ENCODE measurements at places on chromosomes 6 and 20.

GRCh38 chr6:116018976-116019375 is 41.7 kb downstream of the FRK start:
- no peak for DNase-seq

- DNase-seq, result no peak
Observed at GRCh38 chr6:36800223-36801076, 38.8 kb downstream of the CPNE5 start.

DNA sequence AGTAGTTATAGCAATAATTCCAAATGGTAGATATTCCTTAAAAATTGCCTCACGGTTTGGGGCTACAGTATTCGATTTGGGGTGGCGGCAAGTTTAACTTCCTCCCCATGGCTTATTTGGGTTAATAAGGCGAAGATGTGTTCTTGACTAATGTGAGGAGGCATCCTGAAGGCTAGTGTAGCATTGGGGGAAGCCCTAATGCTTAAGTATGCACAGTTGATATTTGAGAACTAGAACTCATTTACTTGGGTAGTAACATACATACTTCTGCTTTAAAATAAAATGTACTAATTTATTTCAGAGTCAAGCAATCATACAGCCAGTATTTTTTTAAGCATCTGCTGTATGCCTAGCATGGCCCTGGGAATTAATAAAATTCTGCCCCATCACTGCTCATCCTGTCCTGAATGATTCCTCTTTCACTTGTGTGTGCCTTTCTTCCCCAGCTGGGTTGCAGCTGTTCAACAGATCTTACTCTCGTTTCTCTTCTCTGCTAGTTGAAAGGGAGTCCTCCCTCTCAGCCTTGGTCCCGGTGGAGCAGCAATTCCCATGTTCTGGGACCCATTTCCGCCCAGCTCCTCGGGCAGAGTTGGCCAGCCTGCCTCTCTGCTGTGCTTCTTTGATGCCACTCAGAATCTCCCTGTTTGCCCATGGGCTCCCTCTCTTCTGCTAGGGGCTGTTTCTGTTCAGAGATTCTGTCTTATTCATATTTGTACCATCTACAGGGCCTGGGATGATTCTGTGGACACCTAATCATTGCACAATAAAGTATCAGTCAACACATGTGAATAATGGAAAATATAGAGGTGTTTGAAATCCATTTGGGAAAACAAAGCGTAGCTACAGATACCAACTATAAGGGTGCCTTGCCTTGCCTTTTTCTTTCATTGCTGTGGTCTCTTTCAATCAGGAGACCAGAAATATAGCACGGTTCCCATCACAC is 104.8 kb downstream of the ARID1B start:
- no peak for DNase-seq

DNA sequence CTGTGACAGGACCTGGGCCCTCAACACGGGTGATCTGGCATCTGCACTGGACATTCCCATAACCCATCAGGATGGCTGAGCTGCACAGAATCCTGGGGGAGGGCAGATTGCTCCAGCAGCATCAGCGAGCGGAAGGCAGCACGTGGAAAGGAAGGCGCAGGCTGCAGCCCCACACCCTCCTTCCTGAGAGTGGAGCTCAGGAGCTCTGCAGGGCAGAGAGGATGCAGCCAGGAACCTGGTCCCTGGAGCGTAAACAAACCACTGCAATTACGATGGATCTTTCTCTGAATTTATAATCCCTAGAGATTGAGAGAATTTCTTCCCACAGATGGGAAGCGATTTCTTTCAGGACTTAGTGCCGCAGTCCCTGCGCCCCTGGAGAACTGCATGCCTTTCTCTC is 39.7 kb upstream of the EMILIN3 start:
- no peak for DNase-seq

DNA sequence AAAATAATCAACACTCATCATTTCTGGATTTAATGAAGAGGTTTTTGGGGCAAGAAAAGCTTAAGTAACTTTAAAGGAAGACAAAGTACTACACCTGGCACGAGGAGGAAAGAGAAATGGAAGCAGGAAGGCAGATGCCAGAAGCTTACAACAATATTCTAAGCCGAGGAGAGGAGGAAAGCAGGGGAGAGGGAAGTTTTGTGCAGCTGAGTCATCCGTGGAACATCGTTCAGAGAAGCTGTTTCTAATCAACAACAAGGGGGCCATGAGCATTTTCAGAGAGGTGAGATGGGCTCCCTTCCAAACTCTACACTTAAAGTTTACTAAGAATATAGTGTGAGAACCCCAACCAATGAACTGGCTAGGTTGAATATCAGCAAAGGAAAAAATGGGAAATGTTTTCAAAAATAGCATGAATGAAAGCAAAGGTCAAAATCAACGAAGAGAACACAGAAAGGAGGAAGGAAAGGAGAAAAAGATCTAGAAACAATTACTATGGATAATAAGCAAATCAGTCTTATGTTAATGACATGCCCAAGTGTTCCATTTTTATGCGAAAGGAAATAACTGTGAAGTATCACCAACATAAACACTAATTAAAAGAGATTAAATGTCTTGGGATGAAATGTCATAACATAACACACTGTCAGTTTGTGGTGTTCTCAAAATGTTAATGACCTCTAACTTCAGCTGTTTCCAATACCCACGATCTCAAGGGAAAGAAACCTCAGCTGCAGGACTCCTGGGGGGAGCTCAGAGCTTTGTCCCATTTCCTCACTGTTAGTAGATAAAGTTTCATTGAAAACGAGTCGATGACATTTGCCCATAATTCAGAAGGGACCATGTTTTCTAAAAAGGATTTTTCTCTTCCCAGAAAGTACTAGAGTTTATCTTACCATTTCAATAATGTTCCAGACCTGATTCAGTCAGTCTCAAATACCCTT is 203.4 kb upstream of the STXBP5 start:
- no peak for DNase-seq

- DNase-seq, result no peak
Observed at GRCh38 chr20:63091901-63092659, 85.3 kb upstream of the BHLHE23 start.

DNA sequence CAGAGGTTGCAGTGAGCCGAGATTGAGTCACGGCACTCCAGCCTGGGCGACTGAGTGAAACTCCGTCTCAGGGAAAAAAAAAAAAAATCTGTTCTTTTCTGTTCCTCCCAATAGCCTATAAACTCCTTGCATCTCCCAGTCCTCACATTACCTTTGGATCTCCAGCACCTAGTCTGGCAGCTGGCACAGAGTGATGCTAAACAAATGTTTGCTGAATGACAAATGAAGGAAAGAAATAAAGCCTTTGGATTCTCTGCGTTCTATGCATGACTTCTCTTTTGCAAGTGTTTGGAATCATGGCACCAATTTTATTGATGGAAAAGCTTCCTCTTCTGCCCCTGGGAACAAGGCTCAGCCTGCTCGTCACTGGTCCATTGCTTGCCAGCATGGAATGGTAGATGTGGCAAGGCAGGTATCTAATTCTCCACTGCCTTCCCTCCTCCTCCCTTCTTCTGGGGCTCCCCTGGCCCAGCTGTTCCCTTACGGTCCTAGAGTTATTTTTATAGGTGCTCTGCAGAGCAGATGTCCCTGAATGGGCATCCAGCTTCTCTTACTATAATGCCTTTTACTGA is 53.6 kb upstream of the FYN start:
- DNase-seq, result no peak

DNA sequence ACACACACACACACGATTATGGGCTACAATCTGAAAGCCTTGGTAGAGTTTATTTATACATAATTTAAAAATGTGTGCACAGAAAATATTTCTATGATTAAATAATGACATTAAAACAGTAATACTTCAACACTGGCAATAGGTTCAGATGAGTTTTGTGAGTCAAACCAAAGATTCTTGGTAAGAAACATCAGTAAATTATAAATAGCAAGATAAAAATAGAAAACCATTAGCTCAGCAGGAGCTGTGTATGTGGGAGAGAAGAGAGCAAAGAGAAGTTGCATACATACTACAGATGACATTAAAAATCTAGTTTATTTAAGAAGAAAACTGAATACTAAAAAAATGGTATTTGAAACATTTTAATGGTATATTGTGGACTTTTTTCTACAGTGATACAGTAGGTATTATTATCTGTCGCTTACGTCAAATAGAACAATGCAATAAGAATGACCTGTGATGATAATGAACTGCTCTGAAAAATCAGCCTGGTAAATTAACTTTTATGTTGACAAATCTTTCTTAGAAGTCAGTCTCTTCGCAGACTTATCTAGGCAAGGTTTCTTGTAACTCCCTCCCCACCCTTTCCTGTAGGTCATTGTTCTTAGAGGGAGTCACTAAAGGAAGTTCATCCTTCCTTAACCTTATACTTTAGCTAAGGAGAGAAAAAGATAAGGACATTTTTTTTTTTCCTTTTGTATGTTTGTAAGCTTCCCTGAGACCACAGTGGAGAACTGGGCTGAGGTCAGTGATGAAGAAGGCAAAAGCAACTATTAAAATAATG is 149.3 kb downstream of the GJA1 start:
- no peak for DNase-seq

- DNase-seq, result no peak
Observed at GRCh38 chr6:41934278-41935192, 7.1 kb downstream of the CCND3 start.

DNA sequence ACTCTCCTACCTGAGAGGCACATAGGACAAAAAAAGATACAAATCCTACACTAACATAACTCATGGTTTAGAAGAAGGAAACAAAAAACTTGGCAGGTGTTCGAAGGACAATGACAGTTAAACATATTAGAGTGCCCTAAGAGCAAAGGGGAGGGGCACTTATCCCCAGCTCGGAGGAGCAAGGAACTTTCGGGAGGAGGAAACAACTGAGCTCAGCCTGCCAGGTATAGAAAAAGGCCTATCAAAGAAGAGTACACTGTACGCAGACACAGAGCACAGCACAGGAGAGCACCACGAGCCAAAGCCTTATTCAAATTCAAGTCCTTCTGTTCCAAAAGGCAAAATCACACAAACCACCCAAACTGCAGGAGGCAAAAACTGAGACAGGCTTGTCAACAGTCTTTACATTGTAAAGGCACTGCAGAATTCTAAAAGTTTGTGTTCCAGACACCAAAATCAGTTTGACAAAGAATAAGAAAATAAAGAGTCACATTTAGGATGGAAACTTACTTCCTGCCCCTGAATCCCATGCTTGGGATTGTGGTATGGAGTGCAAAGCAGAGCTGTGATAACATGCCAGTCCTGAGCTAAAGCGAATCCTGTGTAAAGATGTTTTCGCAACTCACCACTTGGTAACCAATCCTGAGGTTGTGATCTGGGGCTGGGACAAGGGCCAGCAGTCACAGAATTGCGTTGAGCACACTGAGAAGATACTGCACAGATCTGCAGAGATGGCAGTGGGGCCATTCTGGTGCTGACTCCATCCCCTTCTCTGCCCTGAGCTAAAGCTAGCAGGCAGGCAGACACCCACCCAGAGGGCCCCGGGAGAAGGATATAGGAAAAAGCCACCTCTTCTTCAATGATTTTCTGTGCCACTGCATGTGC is 108.6 kb downstream of the CHD6 start:
- DNase-seq, result no peak

- DNase-seq, result no peak
Observed at GRCh38 chr20:47765271-47765670, 20.0 kb downstream of the SULF2 start.

DNA sequence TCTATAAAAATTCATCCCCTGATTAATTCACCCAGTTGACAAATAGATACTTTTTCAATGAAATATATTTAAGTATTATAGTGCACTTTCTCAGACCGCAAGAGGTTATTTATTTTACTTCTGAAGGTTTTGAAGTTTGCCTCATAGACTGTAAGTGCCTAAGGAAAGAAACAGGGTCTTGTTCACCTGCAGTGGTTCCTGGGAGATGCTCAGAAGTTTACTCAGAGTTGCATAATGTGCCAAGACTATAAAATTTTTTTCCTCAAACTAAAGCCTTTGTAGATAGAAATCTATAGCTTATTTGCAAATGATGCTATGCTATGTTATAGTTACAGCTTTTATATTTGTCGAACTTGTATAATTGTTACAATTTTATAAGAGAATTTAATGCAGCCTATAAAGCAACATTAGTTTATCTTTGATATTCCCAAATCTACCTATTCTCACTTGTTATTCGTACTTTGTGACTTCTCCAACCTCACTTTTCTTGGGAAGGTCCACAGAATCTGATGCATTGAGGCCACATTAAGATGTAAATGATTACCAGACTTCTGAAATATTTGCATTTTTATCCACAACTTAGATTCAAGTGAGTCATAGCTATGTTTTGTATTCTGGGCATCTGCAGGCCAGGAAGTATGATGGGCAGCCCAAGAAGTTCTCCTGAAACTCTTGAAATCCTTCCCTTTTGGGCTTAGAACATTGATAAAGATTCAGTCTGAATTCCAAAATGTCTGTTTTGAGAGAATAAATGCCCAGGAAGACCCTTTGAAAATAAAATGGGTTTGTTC is 35.7 kb downstream of the KCNQ5 start:
- DNase-seq, result no peak

- DNase-seq, result no peak
Observed at GRCh38 chr20:7090811-7091210, 323.3 kb downstream of the BMP2 start.

- DNase-seq, result no peak
Observed at GRCh38 chr6:157964100-157964499, 17.6 kb upstream of the SYNJ2 start.

GRCh38 chr6:90469906-90470305 is 117.0 kb downstream of the MAP3K7 start:
- DNase-seq, result no peak

- no peak for DNase-seq
Observed at GRCh38 chr20:58308290-58308679, 1.2 kb upstream of the RAB22A start.

- DNase-seq, result no peak
Observed at GRCh38 chr6:95321126-95321525, 256.2 kb upstream of the MANEA start.

- no peak for DNase-seq
Observed at GRCh38 chr20:6665161-6665560, 102.3 kb upstream of the BMP2 start.

DNA sequence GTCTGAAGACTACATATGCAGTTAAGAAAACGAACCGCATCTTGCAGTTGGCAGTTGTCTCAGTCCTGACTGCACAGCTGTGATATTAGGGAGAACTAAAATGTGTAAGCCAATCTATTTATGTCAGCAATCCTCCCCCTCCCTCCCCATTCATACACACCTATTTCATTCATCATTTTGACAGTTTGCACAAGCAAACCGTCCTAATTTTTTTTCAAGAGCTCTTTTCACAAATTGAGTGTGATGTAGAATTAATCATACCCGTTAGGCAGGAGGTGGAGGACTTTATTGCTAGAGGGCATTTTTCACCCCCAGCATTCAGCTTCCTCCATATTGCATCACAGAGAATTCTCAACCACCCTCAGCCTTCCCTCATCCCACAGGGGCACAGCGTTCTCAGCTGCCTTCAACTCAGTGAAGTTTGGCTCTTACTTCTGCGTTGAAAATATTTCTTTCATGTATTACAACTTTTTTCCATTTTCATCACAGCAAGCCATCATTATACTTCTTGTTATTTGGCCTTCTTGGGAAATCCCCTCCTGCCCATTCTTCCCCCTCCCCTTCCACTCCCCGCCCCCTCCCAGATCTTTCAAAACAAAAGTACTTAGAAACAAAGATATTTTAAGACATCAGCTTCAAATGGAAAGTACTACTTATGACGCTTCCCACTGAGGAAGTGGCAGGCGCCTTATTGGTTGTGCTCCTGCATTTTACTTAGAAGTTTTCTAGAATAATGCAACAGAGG is 37.5 kb downstream of the NOX3 start:
- DNase-seq, result peak; percentile 18

All from effector memory CD4-positive, alpha-beta T cell (primary cell).